ENCODE measurements at places on chromosomes 7 and 10.

DNA sequence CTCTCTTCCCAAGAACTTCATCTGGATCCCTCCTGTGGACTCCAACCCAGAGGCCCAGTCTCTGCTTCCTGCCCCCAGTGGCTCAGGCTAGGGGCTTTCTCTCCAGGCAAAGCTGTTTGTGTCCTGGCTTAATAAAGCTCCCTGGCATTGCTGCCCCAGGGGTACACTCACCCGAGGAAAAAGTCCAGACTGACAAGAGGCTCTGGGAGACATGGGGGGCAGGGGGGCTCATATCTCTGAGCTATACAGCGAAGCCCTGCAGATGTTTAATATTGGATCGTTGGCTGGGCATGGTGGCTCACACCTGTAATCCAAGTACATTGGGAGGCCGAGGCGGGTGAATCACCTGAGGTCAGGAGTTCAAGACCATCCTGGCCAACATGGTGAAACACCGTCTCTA lies 10.7 kb upstream of the COMTD1 start:
- DNase-seq: no peak

GRCh38 chr7:30347226-30348082 lies 63.1 kb downstream of the ZNRF2 start:
- no peak for DNase-seq

GRCh38 chr10:121616291-121616690 lies 18.0 kb upstream of the FGFR2 start:
- DNase-seq: no peak

DNA sequence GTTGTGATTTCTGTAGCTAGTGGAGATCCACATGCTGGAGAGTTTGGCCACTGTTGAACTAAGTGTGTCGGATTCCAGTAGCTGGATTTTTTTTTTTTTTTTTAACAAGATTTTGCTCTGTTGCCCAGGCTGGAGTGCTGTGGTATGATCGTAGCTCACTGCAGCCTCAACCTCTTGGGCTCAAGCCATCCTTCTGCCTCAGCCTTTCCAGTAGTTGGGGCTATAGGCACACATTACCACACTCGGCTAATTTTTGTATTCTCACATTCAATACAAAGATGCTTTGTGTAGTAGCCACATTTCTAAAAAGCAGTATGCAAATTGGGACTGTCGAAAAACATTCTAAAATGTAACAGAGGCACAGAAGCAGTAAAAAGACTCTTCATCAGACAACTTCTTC lies 63.5 kb downstream of the RABGEF1 start:
- DNase-seq: no peak

DNA sequence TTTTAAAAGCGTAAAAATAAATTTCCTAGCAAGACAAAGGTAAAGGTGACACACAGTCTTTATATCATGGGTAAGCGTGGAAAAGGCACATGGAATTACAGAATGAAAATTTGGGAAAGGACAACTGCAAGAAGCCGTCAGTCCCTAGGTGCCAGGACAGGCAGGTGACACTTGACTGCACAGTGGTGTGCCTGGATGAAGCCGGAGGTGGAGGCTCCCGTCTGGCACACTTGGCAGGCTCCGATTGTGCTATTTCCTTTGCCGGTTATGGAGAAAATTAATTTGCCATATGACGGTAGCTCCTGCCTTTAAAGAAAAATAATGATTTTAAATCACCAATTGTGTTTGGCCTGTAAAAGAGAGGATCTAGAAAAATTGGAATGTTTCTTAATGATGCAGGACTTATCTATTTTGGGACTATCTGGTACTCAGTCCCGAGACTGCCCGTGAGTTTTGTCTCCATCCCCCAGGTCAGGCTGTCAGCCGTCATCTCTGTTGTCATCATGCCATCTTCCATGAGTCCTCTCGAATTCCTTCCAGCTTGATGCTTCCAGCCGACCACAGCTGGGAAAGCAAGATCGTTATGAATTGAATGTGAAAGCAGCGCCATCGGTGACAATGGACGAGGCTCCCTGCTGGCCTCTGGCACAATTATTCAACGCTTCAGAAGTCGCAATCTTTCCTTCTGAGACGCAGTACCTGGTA lies 56.2 kb upstream of the MGMT start:
- no peak for DNase-seq

- peak; percentile 24 for DNase-seq
Measured at GRCh38 chr7:135320268-135320667, 86.6 kb downstream of the STRA8 start.

DNA sequence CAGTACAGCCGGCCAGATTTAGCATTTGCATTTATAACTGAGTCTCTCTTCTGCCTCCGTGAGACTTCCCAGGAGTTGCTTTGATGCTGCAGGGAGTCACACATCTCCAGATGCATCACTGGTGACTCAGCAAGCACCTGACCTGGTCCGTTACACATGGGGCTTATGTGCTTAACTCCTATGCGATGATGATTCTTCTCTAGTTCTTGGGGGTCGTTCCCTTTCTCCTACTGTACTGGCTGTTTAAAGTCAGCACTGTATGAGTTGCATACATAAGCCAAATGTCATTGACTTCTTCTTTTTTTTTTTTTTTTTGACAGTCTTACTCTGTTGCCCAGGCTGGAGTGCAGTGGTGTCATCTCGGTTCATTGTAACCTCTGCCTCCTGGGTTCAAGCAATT lies 13.0 kb upstream of the AKR1E2 start:
- peak; percentile 15 for DNase-seq

DNA sequence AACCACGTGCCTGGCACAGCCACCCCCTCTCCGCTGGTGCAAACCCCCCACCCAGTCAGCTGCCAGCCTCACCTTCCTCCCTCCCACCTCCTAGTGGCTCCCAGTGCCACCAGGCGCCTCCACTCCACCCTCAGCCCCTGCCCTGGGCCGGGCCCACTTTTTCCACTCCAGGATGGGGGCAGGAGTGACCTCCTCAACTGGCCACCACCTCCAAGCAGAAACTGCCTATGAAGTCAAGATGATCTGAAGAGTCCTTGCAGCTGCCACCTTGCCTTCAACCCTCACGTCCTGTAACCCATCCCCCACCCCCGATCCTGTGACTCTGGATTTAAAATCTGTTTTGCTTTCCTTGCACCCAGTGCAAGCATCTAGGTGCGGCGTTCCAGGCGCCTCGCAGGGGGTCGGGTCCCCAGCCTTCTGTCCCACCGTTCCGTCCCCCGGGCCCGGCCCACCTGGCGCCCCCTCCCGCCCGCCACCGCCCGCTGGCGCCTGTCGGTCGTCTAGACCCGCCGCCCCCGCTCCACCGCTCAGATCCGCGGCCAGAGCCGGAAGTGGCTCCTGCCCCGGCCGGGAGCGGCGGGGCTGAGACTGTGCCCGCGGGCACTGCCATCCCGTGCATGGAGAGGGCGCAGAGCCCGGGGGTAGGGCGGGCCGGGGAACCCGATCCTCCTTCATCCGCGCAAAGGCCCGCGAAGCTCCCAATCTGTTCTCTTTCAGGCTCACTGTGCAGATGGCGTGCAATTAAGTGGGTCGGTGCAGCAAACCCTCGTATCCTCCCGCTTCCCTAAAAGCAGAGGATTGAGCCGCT lies 51.2 kb upstream of the GTF2I start:
- no peak for DNase-seq

All from T1000 (cell line).